NCI-H1417 treated with DMSO at 0.1 percent for 48 hours (cell line): ENCODE measurements at places on chromosomes 12 and 14.

- no peak for DNase-seq
These were observed 25.8 kb downstream of the TAOK3 start for GRCh38 chr12:118346895-118347294.

- no peak for DNase-seq
These were observed 4.8 kb downstream of the MYH7 start for GRCh38 chr14:23430723-23431085.

- DNase-seq = no peak
These were observed 142.2 kb upstream of the DDHD1 start for GRCh38 chr14:53295372-53295771.

DNA sequence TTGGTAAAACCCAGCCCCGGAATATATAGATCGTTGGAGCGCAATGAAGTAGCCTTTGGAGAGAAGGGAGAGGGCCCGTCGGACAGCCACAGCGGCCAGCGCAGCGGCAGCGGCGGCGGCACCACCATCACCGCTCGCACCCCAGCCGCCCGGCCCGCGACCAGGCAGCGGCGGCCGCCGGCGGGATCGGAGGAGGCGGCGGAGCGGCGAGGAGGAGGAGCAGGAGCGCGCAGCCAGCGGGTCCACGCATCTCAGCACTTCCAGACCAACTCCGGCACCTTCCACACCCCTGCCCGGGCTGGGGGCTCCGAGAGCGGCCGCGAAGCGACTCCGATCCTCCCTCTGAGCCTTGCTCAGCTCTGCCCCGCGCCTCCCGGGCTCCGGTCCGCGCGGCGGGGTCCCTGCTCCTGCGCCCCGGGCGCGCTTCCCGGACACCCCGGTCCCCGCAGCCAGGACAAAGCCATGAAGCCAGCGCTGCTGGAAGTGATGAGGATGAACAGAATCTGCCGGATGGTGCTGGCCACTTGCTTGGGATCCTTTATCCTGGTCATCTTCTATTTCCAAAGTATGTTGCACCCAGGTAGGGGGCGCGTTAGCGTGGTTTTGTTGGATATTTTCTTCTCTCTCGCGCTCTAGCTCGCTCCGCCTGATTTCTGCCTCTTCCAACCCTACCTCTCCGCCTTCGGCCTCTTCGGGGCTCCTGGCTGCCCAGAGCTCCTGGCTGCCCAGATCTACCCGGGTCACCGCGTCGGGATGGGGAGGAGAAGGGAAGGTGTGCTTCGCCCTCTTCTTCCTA, 400 bp downstream of the CHST11 start:
- peak; percentile 65 for DNase-seq

DNA sequence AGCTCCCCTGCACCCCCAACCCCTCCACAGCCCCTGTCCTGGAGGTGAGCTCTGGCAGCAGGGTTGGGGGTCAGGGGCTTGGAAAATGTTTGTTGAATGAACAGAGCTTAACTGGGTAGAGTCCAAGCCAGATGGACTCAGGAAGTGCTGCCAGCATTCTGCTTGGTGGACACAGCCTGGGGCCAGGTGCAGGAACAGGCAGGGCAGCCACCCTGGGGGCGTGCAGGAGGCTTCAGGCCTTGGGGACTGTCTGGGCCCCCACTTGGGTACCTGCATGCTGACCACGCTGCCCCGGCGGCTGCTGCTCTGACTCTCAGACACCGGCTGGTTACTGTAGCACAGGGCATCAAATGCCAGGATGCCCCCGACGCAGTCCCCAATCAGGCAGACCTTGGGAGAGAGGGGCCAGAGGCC, 15.7 kb downstream of the ARL6IP4 start:
- no peak for DNase-seq

DNA sequence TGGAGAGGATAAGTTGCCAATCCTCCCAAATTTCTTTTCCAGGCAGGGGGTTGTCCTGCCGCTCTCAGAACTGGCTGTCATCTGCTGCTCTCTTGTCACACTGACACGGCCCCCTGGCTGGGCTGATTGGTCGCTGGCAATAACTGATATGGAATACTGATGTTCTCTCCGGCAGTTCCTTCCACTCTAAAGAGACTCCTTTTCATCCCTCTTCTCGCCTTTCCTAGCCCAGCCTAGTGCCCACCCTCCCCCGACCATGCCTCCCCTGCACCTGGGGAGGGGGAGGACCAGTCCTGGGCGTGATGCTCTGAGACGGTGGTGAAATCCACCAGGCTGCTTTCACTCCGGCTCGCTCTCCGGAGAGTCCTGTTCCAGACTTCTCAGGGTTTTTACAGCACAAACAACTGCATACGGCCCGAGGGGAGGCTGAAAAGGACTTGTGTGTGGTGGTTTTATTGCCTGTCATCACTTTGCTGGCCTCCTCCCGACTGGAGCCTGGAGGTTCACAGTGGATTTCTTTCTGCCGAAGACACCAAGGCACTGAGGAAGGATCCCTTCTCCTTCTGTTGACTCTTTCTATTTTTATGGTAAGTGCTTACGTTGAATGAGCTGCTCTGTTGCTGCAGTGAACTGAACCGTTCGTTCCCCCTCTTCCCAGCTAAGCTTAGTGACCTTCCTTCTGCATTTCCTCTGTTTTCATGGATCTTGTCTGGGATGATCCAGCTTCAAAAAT, at the start of gene ANO4:
Gene ANO4 (plus strand): TSS at position 336 of the 733 bp plus-strand sequence. CDS start 107,010 bp downstream, outside the sequence.
- DNase-seq = no peak
